ENCODE measurements at places on chromosomes 12 and 14.

GRCh38 chr12:110869026-110869425 lies 22.2 kb downstream of the CCDC63 start:
- no peak for DNase-seq

DNA sequence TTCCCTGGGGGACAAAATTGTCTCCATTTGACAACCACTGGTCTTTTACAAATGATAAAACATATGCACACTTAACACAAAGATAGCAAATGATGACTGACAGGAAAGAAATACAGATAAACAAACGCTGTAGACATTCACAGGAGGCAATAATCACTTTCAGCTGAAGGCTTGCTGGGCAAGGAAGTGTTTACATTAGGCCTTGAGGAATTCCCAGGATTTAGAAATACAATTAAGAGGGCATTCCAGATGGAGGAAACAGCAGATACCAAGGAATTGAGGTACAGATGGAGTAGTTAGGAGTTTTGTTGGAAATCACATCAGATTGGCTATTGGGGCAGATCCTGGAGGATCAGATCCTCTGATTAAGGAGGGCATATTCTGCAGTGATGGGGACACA lies 93.9 kb downstream of the DYRK2 start:
- DNase-seq: no peak

DNA sequence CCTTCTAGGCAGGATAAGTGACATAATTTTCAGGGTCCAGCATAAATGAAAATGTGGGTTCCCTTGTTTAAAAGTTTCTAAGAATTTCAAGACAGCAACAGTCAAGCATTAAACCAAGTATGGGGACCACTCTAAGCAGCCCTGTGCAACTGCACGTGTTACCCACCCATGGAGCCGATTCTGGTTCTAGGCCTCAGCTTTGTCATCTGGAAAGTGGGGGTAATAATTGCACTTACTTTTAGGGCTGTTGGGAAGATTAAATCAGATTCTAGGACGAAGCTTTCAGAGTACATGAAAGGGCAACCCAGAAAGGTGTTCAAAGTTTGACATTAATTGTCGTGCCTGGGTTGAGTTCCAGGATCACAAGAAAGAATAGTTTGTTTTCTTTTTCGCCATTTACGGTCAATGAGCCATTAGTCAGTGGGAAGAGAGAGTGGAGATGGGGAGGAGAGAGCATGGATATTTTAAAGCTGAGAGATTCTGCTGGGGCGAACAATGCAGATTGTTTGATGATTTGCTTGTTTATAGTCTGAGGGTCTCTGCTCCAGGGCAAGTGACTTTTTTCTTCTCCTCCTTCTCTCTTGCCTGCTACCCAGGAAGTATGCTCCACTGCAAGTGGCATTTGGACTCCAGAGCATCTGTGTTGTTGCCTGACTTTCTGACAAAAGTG lies 10.7 kb upstream of the PPFIBP1 start:
- no peak for DNase-seq

- no peak for DNase-seq
These were observed 56.5 kb upstream of the GZMB start for GRCh38 chr14:24690492-24690891.

- no peak for DNase-seq
These were observed 11.6 kb downstream of the RFX4 start for GRCh38 chr12:106594447-106594846.

GRCh38 chr14:103059556-103059955 lies 2.2 kb upstream of the CDC42BPB start:
- DNase-seq: no peak

GRCh38 chr14:39912192-39913100 lies 480.2 kb upstream of the FBXO33 start:
- no peak for DNase-seq

DNA sequence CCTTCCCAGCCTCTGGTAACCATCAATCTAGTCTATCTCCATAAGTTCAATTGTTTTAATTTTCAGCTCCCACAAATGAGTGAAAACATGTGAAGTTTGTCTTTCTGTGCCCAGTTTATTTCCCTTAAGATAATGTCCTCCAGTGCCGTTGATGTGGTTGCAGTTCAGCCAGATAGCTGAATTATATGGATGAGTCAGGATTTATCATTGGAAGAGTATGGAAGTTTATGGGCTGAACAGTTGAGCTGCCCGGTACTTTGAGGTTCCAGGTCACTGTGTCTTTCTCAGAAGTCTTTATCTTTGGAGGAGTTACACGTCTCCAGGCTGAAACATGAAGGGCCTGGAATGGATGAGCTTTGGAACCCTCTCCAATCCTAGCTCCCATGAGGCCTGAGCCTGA lies 120.1 kb downstream of the ASCL4 start:
- no peak for DNase-seq

GRCh38 chr12:70876952-70877351 lies 43.6 kb downstream of the PTPRR start:
- no peak for DNase-seq

- no peak for DNase-seq
These were observed 70.4 kb downstream of the TMEM116 start for GRCh38 chr12:111942557-111942956.

- no peak for DNase-seq
These were observed 304.1 kb downstream of the SYT1 start for GRCh38 chr12:79168687-79169086.

DNA sequence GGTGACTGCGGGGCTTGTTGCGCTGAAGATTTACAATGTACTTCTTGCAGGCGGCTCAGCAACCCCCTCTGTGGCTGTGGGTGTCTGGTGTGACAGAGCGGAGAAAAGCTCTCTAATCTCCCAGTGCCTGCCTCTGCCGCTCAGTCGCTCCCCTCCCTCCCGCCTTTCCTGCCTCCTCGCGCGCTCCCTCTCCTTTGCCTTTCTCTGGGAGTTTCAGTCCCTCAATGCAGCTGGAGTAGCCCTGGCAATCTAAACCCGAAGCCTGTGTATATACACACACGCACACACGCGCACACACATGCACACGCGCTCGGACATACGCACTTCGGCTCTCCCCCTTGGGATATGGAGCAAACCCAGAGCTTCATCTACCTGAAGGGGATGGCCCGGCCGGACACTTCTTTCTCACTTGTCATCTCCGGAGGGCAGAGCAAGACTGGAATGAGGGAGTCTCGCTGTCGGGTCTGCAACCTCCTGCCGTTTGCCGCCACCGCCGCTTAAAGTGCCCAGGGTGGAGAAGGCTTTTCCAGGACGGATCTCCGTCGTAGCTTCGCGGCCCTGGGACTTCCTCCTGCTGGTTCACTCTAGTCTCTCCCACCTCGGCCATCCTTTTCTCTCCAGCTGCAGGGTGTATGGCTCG lies 599 bp upstream of the TRHDE start:
- no peak for DNase-seq

DNA sequence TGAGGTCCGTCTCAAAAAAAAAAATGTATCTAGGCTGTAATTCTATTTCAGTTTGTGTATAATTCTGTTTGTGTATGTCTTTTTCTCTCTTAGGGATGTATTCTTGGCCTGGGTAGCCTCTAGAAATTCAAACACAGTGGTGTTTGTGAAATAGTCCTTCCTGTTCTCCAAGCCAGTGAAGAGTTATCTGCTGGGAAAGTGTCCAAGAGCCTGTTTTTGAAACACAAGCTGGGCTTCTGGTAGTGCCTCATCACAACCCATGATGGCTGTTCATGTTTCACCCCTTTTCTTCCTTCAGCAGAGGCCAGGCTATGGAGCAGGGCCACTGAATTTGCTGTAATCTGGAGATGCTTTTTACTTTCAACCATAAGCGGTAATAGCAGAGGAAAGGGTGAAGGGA lies 14.7 kb downstream of the METTL3 start:
- DNase-seq: no peak

DNA sequence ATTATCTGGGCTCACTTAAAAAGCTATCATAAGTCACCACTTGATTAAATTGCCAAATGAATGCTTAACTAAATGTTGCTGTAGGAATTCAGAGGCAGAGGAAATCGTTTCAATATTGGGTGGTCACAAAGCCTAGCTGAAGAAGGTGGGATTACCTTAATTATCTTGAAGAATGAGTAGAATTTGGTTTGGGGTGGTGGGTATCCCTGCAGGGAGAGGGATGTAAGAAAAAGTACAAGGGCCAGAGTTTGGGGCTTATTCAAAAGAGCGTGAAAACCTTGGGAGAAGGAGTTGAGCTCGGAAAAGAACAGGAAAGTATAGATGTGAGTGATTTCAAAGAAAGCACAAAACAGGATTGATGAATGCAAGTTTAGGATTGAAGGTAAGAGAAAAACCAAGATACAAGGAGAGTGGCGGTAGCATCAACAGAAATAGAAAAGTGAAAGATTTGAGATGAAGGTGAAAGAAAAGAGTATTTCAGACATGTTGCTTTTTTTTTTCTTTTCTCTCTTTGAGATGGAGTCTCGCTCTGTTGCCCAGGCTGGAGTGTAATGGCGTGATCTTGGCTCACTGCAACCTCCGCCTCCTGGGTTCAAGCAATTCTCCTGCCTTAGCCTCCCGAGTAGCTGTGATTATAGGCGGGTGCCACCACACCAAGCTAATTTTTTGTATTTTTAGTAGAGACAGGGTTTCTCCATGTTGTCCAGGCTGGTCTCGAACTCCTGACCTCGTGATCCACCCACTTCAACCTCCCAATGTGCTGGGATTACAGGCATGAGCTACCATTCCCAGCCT lies 1.7 kb downstream of the BRMS1L start:
- DNase-seq: no peak

GRCh38 chr12:2688381-2688931 lies 106.3 kb upstream of the FKBP4 start:
- DNase-seq: no peak

DNA sequence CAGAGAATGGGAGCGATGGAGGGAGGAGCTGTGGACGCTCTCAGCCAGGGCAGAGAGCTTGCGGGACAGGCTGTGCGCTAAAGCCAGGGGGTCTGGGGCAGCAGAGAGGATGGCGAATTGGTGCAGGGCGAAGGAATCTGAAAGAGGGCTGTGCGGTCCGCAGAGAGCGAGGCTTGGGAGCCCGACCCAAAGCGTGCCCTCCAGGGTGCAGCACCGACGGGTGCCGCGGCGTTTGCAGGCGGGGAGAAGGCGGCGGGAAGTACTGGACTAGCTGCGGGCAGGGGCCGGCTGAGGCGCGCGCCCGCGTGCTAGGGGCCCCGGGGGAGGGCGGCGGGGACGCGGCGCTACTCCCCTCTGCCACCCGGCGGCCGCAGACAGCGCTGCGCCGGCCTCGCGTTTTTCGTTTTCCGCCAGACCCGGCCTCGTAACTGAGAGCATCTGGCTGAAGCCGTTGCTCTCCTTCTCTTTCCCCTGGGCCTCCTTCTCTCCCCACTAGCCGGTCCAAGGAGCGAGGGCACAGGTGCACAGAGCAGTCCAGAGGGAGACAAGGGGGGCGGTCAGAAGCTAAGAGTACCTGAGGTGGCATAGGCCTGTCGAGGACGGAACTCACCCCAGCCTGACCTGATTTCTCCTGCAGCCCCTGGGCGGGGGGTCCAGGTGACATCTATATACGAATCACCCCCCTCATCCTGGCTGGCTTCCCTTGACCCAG lies 24.9 kb downstream of the SLC6A12 start:
- DNase-seq: no peak

DNA sequence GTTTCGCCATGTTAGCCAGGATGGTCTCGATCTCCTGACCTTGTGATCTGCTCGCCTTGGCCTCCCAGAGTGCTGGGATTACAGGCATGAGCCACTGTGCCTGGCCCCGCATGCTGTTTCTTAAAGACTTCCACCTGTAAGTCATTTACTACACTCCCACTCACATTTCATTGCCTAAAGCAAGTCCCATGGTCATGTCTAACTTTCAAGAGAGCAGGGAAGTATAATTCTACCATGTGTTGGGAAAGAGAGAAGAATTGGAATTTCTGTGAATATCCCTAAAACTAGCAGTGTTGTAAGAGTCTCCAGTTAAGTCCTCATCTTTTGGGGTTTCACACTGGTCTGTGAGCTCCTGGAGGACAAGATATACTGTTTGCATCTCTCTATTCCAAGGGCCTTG lies 139.7 kb downstream of the EMP1 start:
- DNase-seq: no peak

- DNase-seq: peak; percentile 38
These were observed 1.5 kb upstream of the DIABLO start for GRCh38 chr12:122227341-122227740.

GRCh38 chr12:34287437-34287836 lies 265.1 kb downstream of the ALG10 start:
- no peak for DNase-seq

- no peak for DNase-seq
These were observed 83.0 kb downstream of the EPS8 start for GRCh38 chr12:15706010-15706676.

DNA sequence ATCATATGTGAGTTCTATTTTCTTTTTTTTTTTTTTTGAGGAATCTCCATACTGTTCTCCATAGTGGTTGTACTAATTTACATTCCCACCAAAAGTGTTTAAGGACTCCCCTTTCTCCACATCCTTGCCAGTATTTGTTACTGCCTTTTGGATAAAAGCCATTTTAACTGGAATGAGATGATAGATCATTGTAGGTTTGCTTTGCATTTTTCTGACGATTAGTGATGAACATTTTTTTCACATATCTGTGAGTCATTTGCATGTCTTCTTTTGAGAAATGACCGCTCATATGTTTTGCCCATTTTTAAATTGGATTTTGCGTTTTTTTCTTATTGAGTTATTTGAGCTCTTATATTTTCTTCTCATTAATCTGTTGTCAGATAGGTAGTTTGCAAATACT lies 394.8 kb downstream of the LRFN5 start:
- DNase-seq: no peak

DNA sequence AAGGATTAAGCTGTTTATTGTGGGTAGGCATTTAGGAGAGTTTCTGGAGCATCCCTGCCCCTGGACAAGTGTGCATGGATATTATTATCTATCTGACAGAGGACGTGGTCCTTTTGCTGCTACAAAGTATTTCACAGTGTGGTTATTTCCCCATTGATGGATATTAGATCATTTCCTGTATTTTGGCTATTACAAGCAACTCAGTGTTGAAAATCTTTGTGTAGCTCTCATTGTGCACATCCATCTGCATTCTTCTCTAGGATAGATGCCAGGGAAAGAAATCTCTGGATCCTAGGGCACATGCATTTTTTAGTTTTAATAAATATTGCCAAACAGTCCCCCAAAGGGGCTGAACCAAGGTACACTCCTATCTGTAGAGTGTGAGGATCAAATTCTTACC lies 154.3 kb upstream of the SRRM4 start:
- DNase-seq: no peak

GRCh38 chr14:63852817-63853731 lies at the start of gene SYNE2:
SYNE2 (plus strand) TSS chr14:63853004; CDS start chr14:63909149, 56,145 bp downstream.
- DNase-seq: peak; percentile 60

DNA sequence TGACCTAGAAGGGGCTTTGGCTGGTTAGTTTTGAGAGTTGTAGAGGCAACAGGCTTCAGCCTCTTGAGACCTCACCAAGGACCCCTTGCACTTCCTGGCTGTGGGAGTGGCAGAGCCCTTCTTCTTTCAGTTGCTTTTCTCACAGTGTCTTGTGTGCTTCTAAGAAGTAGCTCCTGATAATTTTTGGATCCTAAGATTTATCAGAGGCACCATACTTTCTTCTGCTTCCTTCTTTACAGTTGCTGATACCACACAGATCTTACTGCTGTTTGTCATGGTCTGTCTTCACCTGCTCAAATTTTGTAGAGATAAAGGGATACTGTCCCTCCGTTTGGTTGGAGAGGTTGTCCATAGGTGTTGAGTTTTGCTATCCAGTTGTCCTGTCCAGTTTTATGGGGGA lies 33.8 kb downstream of the VRK1 start:
- DNase-seq: no peak

GRCh38 chr12:105175397-105175990 lies 60.5 kb downstream of the APPL2 start:
- no peak for DNase-seq

All from stimulated activated CD8-positive, alpha-beta memory T cell treated with anti-CD3 and anti-CD28 coated beads, Interleukin-2, amount 100 ng/mL, for 1 hour (primary cell).